ENCODE measurements at places on chromosomes 5 and 9. TPM values are rescaled to one million over a fixed set of nuclear protein-coding genes. Genes with fewer than 3 reads are reported as not detected.

Gene SLC34A3
- total RNA-seq = not detected

Gene SECISBP2
- total RNA-seq = 27.0 TPM

Gene NUTM2G
- not detected for total RNA-seq

Gene ZNF454
- 1.9 TPM for total RNA-seq

Gene DAB2IP
- 33.3 TPM for total RNA-seq

Gene CCNB1
- 46.4 TPM for total RNA-seq

Gene TAF11L5
- not detected for total RNA-seq

Gene GMCL2
- total RNA-seq = not detected

Gene NR5A1
- not detected for total RNA-seq

Gene FGF10
- 2.2 TPM for total RNA-seq

Gene PIP5KL1
- 1.4 TPM for total RNA-seq

Gene RORB
- 0.50 TPM for total RNA-seq

Gene HMCN2
- 0.07 TPM for total RNA-seq

Gene TMC1
- total RNA-seq = 0.59 TPM

Gene MRPL41
- total RNA-seq = 30.8 TPM

Gene EDIL3
- 324 TPM for total RNA-seq

Gene TMEM171
- 1.3 TPM for total RNA-seq

Gene PTGES
- total RNA-seq = 21.0 TPM

Gene TMEM215
- total RNA-seq = not detected

Gene FAM153A
- 0.10 TPM for total RNA-seq

Gene FAM219A
- total RNA-seq = 12.5 TPM

Gene SHC3
- 57.2 TPM for total RNA-seq

Gene ZDHHC11
- total RNA-seq = 2.9 TPM

Gene SH2D3C
- total RNA-seq = 2.2 TPM

Gene RNF180
- 7.6 TPM for total RNA-seq

Gene TTC23L
- not detected for total RNA-seq

Gene ALDOB
- not detected for total RNA-seq

Gene PAEP
- not detected for total RNA-seq

Gene FEM1C
- total RNA-seq = 31.9 TPM

Gene ANKRD33B
- 2.0 TPM for total RNA-seq
